Activated CD4-positive, alpha-beta memory T cell treated with anti-CD3 and anti-CD28 coated beads for 36 hours (primary cell): ENCODE measurements at places on chromosomes 1 and 21.

GRCh38 chr1:44678626-44679025 lies 4.1 kb downstream of the ARMH1 start:
- no peak for DNase-seq

GRCh38 chr1:2468041-2468472 lies 8.0 kb upstream of the PLCH2 start:
- peak; percentile 45 for DNase-seq

DNA sequence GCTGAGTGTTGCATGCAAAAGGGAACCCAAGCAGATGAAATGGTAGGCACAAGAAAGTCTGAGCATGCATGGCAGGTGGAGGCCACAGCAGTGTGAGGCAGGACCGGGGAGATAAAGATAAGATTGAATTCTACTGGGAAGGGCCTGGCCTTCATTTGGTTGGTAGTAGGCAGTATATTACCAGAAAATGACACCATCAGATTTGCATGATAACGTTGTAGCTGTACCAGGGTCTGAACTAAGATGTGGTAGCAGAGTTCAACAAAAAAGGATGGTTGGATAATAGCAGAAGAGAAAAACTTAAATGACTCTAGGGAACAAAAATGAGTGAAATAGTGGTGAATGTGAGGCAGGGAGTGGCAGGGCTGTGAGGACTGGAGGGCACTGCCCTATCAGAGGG lies 75.6 kb upstream of the DNAJC6 start:
- DNase-seq: no peak

GRCh38 chr1:207282058-207282457 lies 39.4 kb upstream of the CD55 start:
- DNase-seq: no peak

DNA sequence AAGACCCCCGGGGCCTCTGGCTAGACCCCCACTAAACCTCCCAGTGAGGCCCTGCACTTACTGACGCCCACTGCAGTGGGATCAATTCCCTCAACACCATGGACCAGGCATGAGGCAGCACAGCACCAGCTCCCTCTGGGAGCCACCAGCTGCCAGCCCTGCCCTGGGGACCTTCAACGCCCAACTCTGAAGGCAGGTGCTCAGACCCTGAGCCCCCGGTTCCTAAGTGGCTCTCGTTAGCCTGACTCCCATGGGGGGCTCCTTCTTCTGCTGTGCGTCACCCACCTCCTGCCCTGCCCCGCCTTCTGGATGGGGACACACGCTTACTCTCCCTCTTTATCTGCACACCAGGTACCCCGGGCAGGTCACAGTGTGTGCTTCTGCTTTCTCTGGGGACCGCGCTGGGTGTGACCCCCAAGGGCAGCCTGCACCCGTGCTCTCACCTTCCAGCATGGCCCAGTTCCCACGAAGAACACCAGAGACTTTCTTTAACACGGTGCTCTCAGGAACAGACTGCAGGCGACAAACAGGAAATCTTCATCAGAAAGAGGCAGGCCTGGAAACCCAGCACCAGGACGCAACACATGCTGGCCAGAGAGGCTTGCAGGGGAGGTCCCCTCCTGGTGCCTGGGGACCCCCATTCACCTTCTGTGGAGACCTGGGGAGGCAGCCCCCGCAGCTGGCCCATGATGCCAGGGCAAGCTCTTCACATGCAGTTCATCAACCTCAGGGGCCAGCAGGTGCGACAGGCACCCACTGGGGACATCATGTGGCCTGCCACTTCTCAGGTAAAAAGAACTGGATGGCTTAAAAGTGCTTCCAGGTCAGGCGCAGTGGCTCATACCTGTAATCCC lies 27.3 kb downstream of the WDR4 start:
- DNase-seq: no peak

- no peak for DNase-seq
These were observed 742 bp downstream of the IL19 start for GRCh38 chr1:206771338-206771692.

DNA sequence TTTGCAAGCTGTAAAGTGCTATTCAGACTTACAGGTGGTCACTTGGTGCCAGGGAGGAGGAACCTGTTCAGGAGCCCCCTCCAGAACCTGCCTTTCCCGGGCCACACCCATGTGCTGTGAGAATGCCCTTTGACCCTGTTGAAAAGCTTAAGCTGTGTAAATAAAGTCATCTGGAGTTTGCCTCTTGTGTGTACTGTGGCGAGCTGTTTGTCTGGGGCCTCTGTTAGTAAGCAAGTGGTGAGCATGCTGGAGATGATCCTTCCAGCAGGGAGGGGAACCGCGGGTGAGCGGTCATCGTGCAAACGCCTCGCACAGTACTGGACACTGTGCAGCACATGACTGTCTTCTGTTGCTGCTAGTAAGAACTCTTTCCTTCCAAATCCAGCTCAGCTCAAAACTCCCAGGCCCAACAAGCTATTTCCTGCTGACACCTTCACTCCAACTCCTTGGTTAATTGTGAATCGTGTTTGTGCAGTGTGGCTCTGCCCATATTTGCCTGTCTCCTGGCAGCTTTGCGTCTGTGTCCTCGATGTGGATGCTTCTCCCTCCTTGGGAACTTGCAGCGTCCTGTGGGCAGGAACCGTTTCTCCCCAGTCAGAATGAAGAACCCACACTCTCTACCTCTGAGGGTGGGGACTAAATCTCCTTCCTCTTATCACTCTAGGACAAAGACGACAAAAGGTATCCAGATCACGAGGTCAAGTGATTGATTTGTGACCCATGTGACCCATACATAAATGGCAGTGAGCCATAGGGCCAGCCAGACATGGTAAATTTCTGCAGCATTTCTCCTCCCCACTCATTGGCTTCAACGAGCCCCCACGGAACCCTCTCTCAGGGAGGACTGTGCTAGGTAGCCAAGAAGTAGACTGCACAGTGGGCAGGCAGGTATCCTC lies 13.9 kb upstream of the BTG2 start:
- peak; percentile 38 for DNase-seq

DNA sequence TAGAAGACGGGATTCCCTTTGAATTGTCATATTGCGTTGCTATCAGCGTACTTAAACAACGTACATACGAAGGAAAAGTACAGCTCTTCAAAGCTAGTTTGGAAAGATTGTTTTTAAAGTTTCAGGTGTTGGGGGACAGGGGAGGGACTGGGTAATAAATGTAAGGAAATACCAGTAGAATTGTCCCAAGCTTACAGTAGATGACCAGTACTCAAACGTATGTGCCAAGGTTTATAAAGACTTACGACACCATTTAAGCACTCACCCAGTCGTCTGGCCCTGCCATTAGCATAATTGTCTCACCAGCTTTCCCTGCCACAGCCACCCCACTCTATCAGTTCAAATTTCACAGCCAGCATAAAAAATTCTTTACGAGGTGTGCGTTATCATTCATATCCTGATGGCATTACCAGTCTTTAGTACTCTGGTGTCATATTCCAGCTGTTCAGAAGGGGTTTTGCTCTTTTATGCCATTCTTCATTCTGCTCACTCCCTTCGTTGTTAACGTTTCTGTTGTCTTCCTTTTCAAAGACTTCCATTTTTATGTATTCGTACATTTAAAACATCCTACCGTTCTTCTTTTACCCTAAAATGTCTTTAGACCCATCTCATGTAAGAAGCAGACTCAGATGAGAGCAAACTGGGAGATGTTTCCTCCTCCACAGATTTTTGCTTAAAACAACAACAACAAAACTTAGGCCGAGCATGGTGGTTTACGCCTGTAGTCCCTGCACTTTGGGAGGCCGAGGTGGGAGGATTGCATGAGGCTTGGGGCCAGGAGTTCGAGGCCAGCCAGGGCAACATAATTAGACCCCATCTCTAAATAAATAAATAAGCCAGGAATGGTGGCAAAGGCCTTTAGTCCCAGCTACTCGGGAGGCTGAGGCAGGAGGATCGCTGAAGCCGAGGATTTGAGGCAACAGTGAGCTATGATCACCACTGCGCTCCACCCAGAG lies 1.0 kb upstream of the HP1BP3 start:
- DNase-seq: no peak

- no peak for DNase-seq
These were observed 18.6 kb upstream of the TSPEAR start for GRCh38 chr21:44730028-44730395.

DNA sequence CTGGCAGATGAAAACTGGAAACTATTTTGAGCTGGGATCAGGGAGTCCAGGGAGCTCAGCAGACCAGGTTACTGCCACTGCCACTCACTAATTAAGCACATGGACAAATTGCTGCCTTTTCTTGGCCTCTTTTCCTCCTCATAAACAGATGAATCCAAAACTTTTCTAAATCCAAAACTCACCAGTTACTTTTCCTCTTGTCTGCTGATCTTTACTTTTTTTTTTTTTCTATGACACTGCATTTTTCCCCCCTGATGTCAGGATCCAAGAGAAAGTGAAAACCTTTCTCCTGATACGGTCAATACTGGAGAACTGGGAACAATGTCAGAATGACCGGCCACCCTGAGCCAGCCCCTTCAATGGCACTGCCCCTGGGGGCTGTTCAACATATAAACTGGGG lies 405.8 kb downstream of the DUSP10 start:
- no peak for DNase-seq

DNA sequence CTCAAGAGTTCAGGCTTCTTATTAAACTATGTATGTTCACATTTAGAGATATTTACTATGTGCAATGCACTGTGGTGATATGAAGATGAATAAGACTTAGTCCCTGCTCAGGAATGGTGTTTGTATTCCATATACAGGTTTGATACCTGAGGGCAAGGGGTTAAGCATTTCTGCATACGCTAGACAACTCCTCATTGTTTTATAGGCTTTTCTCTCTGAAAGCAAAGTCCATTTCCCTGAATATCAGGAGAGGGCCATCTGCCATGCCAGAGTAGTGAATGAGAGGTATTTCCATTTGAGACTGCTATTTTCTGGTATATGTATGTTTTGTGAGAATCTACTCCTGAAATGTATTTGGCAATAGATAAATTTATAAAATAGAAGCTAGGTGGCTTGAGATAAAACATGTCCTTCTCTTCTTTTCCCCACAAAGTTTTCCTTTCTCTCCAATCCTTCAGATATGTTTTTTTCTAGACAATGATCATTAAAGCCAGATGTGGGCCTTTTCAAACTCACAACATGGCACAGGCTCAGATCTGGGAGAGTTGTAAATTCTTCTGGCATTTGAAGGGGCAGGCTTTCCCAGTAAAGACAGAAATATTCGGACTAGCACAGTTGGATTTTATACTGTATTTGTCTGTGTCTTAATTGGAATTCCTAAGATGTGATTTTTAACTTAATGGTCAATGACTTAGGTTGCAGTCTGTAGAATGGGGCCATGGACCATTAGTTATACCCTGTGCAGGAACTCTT lies 73.3 kb upstream of the WDR26 start:
- DNase-seq: no peak

GRCh38 chr1:185551008-185551407 lies 183.2 kb upstream of the HMCN1 start:
- DNase-seq: no peak

GRCh38 chr1:9384751-9385245 lies 92.1 kb downstream of the SPSB1 start:
- no peak for DNase-seq

DNA sequence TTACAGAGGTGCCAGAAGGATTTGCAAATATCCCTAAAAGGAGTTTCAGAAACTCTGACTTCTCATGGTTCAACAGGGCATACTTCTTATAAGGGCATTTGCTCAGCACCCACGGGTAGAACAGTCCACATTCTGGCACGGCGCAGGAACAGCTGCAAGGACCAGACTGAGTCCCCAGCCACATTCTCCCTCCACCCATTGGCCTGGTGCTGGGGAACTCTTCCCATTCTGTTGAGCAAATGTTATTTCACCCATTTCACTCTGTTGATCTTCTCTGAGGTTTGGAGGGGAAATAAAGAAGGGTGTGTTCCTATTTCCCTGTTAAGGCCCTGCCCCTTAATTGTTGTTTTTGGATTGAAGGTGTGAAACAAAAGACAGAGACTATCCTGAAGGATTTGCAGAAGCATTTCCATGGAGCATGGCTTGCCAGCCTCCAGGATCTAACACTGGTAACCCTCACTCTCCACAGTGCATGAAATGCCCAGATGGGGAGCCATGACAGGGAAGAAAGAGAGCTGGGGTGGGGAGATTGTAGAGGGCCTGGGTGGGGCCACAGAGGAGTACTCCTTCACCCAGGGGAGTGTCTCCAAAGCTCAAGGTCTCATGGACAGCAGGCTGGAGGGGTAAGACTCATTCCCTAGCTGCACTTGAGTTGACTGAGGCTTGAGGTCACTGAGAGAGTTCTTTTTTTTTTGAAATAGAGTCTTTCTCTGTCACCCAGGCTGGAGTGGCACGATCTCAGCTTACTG lies 35.0 kb downstream of the INAVA start:
- no peak for DNase-seq

DNA sequence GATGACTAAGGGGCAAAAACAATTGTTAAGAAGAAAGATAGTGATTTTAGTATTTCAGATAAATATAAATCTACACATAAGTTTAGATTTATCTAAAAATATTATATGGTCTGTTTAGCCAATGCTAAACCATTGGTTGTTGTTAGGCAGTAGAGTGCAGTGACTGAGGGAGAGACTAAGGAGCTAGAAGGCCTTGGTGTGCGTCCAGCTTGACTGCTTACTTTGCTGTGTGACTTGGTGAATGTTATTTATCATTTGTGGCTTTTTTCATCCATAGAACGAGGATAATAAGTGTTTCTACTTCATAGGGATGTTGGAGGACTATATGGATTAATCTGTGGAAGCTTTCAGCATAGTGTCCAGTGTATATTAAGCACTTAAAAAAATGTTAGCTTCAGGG lies 264.7 kb upstream of the C1orf105 start:
- no peak for DNase-seq
